ENCODE measurements at places on chromosomes 16 and 17.

DNA sequence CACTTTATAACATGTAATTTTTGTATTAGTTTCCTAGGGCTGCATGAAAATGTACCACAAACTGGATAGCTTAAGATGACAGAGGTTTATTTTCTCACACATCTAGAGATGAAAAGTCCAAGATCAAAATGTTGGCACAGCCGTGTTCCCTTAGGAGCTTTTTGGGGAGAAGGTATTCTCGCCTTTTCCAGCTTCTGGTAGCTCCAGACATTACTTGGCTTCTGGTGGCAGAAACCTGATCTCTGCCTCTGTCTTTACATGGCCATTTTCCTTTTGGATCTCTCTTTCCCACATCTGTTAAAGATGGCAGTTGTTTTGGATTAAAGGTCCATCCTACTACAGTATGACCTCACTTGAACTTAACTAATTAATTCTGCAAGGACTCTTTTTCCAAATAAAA is 885.7 kb upstream of the CDH8 start:
- no peak for DNase-seq

DNA sequence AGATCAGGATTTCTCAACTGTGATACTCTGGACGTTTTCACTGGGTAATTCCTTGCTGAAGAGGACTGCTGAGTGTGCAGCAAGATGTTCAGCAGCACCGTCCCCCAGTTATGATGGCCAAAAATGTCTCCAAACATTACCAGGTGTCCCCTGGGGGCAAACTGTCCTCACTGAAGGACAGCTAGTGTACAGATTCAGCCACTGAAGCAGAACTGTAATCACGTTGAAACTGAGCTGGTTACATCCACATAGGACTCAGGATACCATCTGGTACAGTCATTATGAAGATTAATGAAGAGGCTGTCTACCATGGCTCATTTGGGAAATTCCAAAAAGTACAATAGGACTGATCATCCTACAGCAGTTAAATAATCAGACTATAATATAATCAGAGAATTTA is 43.3 kb upstream of the GINS3 start:
- no peak for DNase-seq

- peak; percentile 62 for DNase-seq
These were observed 7.7 kb downstream of the MIEF2 start for GRCh38 chr17:18267927-18268711.

DNA sequence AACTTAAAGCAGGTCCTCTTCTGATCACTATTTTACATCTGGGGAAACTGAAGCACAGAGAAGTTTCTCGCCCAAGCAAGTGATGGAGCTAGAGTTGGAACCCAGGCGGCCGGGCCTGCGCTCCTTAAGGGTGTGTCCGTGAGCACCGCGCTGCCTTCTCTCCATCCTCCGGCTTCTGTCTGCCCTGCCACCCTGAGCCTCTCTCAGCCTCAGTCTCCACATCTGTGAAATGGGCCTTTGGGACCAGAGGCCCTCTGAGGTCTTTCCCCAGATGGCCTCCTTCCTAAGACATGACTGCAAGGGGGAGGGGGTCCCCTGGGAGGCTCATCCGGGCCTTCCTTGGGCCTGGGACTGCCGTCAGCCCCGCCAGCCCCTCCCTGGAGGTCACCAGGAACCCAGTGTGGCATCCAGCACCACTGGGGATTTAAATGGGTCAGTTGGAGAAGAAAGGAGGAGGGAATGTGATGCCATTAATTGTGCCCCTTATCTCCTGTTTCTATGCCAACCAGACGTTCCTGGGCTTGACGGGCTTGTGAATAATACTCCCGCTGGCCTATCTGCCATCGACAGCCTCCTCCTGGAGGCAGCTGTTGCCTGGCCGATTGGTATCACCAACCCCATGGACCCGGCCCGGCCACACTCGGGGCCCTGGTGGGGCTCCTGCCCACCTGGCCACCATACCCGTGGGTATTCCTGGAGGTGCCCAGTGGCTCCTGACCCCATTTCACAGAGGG is 5.1 kb downstream of the ZFPM1 start:
- DNase-seq = no peak

DNA sequence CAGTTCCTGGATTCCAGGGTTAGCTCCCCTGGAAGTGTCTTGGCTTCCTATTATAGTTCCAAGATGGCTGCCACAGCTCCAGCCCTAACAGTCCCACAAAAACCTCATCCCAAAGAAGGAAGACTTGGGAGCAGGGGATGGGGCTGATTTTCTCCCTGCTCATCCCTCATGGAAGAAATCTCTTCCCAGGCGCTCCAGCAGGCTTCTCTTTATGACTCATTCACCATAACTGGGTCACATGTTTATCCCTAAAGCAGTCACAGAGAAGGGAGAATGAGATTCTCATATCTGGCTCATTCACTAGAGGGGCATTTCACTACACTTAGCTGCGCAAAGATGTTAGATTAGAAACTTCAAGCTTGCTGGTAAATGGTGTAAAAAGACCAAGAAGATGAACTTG is 206.5 kb upstream of the IRX3 start:
- DNase-seq = no peak

- DNase-seq = peak; percentile 37
These were observed 39.0 kb downstream of the CYB5D2 start for GRCh38 chr17:4182043-4182442.

DNA sequence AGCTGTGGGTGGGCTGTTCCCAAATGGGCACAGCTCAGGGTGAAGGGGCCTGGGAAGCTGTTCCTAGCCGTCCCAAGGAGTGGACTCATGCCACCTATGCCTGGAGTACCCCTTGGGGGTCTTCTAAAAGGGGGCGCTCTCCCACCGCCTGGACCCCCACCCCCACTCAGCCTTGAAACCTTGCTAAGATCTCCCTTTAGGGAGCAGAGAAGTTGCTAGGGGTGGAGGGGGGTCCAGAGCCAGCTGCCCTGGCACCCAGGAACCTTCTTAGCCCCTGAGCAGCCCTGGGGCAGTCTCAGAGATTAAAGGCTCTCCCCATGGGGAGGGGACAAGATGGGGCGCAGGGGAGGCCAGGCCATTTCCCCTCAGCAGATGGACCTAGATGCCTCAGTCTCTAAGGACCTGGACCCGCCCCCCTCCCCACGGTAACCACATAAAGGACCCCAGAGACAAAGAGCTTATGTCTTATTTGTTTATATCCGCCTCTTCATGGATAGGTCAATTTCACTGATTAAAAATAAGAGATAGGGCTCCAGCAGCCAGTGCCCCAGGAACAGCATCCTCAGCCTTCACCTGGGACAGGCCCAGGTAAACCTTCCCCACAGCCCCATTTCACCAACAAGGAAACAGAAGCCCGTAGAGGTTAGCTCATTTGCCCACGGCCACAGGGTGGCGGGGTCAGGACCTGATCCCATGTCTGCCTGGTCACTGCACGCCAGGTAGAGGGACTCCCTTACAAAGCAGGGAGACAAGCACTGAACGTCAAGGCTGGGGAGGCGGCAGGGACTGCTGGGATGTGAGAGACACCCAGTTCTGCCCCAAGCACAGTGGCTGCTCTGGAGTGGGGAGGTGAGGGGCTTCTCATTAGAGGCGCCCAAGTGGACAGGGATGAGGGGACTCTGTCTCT is 3.4 kb downstream of the MTSS2 start:
- DNase-seq = no peak

GRCh38 chr17:61323003-61323908 is 76.4 kb upstream of the TBX2 start:
- peak; percentile 47 for DNase-seq

DNA sequence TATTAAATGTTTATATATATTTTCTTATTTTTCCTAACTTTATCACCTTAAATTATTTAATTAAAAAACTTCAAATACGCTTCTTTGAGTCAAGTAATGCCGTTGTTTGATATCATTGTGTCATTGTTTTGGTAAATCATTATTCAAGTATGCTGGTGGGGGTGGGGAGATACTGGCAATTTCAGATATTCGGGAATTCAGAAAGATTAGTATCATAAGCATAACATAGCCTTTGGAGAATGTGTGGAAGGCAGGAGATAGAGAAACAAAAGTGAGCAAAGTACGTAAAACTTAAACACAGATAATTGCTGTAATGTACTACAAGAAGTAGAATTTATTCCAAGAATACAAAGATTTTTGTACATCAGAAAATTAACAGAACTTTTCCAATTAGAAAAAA is 49.8 kb downstream of the TANC2 start:
- DNase-seq = no peak

GRCh38 chr17:57561072-57561861 is 183.8 kb downstream of the CCDC182 start:
- no peak for DNase-seq

DNA sequence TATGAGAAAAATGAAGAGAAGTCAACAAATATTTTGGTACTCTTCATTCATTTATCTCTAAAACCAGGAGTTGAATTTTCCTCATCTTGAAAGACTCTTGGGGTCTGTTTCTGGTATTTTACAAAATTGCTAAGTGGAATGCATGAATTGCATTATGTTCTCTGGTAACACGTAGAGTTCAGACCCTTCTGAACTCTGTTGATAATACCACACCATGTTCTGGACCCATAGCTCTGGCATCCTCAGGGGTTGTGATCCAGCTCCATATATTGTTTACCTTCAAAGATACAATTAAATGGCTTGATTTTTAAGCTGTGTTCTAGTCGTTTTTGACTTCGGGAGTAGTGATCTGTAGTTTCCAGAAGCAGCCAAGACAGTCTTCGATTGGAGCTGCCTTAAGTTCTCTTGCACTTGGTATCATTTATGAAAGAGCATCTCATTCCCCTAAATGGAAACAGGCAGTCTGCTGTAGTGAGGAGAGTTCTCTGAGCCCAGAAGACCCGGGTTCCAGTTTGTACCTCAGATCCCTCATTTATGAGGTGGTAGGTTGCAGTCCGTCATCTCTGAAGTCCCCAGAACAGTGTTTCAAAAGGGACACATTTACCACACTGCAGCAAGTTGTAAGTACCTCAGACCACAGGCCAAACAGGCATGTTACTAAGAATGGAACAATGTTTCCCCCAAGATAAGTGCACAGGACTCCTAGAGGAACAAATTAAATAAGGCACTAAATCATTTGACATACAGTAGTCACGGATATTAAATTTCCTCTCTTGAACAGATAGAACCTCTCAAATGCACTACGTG is 9.6 kb downstream of the PSMD7 start:
- DNase-seq = no peak

DNA sequence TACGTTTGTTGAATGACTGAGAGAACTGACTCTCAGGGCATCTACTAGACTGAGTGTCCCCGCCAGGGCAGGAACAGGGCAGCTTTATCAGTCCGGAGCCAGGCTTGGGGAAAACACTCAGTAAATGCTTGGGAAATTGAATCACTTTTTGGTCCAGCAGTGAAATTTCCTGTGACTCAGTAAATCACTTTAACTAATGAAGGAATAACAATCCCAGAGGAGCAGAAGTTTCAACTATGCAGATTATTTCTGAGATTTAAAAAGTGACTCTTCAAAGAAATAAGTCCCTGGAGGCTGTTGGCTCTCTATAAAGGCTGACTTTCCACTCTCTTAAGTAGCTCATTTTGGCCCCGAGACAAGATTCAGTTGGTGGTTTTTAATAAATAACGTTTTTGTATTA is 101.8 kb downstream of the FOXL1 start:
- DNase-seq = peak; percentile 93

DNA sequence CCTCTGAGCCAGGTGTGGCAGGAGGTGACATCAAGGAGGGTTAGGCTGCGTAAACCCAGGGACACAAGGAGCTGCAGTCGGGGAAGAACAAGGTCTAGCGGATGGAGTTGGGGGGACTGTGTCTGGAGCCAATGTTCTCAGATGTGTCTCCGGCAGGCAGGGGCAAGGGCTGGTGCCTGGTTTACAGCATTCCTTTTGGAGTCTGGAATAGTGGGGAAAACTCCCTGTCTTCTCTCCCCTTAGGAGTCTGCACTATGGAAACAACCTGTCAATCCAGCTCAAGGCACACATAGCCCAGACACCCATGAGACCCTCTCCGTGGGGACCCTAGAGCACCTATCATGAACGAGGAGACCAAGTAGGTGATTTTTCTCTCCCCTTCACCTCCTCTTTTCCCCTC is 27.5 kb downstream of the NLRC5 start:
- no peak for DNase-seq

- no peak for DNase-seq
These were observed 351.1 kb downstream of the KCNJ2 start for GRCh38 chr17:70520447-70520846.

DNA sequence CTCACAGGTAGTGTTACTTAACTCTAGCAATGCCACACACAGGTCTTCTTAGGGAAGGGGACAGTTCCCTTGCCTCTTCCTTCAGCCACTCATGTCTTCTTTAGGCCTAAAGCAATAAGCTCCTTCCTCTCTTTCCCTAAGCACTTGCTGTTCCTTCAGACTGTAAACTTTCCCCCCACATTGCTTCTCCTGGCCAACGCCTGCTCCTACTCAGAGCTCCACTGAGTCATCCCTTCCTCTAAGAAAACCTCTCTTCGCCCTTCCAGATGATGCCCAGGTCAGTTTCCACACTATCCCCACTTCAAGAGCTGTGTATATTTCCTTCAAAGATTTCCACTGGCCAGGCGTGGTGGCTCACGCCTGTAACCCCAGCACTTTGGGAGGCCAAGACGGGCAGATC is 12.5 kb upstream of the EPOP start:
- DNase-seq = peak; percentile 87

GRCh38 chr17:65355246-65355645 is 206.2 kb downstream of the AXIN2 start:
- DNase-seq = no peak

DNA sequence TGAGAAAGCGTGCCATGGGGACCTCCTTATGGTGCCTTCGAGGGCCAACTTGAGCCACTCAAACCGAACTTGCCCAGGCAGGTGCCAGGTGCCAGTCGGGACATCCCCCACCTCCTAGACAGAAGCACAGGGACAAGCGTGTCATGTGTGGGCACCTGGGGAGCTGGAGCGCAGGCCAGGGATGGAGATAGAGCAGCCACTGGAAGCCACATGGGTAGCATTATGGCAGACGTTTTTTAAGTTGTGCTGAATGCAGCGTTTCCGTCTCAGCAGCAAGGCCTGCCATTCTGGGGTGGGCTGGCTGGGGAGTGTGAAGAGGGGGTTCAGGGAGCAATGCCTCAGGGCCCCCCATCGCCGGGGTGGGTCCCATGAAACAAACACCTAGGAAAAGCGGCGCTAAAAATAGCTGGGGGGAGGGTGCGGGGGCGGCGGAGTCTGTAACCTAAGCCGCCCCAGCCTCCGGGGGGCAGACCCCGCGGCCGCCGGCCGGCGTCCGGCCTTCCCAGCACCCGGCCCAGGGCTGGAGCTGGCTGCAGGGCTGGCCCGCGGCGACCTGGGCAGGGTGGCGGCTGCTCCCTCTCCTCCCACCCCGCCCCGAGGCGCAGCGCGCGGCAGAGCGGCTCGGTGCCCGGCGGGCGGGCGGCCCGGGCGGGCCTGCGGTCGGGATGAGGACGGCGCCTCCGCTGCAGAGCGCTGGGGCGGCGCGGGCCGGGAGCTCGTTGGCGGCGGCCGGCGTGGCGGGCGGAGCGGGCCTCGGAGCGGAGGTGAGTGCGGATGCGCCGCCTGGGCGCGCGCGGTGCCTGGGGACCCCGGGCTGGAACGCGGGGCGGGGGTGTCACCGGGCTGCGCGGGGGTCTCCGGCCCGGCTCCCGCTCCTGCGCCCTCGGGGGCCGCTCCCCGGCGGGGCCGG is at the start of gene ZNF469:
Gene ZNF469 (plus strand): TSS at position 469 of the 910 bp plus-strand sequence. CDS start 44,512 bp downstream, outside the sequence.
- DNase-seq = peak; percentile 99

Measured in osteoblast (primary cell).